ENCODE measurements at places on chromosomes 1 and 21.

GRCh38 chr1:85342207-85342606 lies 65.8 kb upstream of the BCL10 start:
- DNase-seq, result no peak

DNA sequence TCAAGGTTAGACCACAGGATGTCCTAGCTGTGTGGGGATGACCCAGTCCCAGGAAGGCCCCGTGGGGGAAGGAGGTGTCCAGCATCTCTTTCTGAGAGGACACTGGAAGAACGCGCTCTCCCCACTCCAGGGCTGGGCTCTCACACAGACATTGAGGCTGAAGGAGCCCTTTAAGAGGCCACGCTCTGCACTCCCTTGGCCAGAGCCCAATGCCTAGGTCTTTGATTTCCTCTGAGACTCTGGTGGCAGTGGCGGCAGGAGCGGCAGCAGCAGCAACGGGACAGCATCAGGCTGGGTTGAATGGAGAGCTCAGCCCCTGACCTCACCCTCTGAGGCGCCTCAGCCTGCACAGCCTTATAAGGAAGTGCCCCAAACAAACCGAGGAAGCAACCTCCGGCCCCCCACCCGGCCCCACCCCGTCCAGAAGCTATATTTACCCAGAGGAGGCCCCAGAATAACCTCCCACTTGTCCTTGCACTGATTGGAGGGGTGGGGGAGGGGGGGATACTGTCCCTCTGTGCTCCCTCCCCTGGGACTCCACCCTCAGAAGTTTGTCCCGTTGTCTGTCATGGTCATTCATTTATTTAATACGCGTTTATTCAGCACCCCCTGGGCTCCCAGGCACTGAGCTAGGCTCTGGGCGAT lies 12.3 kb downstream of the NES start:
- DNase-seq, result no peak

DNA sequence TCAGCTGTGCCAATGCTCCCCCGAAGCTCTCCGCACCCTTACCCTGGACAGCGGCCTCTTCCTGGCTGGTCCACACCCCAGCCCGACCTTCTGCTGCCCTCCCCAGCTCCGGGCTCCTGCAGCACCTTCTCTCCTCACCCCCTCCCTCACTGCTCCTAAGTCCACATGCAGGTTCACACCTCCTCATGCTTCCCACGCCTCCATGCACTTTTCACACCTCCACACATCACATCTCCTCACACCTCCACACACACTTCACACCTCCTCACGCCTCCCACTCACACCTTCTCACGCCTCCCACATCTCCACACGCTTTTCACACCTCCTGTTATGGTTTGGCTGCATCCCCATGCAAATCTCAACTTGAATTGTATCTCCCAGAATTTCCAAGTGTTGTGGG lies 18.9 kb downstream of the GPR137B start:
- DNase-seq, result no peak

- no peak for DNase-seq
Observed at GRCh38 chr1:29488794-29489311, 252.5 kb downstream of the PTPRU start.

GRCh38 chr1:201346337-201346939 lies 31.0 kb downstream of the TNNT2 start:
- DNase-seq, result no peak

DNA sequence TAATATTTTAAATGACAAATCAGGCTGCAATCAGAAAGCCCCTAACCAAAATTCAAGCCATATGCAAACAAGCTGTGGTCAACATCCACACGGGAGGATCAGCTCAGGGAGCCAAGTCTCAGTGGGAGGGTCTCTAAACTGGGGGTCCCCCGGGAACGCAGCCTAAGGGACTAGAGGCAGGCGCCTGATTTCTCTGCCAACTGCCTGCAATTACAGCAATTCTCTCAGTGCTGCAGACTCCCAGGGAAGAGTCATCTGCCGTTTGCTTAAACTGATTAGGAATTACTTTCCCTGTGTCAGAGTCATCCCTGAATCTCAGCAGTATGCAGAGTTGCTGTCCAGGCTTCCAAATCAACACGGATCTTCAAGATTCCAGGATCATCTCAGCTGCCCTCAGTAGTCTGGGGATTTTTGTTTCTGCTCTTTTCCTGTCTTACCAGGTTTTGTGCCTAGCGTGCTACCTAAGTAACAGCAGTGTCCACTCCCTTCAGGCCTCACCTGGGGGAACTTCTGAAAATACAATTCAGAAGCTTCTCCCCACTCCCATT lies 247.8 kb downstream of the RRAGC start:
- no peak for DNase-seq

DNA sequence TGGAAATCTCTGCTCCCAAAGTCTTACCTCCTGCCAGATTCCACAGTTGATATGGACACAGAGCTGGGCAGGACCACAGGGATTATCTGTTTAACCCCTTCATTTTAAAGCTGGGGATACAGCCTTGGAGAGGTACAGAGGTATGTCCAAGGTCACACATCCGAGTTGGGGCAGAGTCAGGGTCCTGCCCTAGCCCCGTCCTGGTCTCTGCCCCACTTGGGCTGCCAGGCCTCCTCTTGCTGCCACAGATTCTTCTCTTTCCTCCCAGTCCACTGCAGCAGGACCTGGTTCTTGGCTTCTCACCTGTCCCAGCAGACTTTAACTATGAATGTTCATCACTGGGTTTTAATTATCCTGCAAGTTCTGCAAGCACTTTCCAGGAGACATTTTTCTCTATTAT lies 258.3 kb downstream of the MATN1 start:
- no peak for DNase-seq

DNA sequence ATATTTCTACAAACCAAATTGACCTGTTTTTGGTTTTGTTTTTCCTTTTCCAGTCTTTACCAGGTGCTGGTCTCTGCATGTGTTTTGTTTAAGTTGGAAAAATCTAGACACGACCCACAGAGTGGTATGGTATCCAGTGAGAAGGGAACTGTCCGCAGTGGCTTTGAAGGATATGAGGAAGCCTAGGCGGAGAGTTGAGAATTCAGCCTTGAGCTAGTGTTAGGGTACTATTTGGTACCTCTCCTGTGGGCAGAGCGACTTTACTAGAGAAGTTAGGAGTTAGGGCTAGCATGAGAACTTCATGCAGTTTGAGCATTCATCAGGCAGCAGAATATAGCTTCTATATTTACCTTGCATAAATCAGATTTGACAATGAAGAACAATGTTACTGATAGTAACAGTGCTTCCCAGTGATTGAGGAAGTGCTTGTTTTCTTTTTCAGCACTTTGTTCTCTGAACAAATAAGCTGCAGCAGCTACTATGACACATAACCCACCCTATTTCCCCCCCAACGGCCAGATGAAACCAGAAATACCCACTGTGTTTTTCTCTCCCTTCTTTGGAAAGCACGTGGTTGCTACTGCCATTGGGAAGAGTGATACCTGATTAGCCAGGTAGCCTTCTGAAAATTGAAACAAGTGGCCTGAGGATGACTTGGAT lies 19.0 kb downstream of the MRPS6 start:
- no peak for DNase-seq

- no peak for DNase-seq
Observed at GRCh38 chr21:41837756-41838297, 41.3 kb downstream of the PRDM15 start.

DNA sequence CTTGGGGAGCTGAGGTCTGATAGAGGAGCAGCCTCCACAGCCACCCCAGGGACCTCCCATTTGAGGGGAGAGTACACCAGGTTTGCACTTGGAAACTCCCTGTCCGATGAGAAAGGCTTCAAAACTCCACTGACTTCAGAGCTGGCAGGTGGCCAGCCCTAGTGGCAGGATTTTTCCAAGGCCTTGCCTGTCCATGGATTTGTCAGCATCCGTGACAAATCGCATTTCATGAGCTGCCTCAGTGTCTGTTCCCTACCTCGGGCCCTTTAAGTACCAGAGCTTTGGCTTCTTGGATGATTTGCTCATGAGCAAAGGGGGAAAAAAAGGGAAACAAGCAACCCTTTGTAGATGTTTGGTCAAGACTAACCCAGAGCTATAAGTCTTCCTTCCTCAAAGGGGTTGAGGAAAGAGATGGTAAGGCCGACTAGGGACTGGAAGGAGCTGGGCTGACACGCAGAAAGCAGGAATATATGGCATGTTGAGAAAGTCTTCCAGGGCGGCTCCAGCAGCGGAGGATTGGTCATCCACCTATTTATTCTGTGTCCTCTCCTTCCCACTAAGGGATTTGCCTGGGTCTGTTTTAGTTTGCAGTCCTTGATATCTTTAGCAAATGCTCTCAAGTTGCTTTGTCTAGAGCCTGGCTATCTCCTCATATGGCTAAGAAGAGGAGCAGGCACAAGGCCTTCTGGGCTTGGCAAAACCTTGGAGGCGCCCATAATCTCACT lies 2.7 kb upstream of the HSPG2 start:
- DNase-seq, result no peak

DNA sequence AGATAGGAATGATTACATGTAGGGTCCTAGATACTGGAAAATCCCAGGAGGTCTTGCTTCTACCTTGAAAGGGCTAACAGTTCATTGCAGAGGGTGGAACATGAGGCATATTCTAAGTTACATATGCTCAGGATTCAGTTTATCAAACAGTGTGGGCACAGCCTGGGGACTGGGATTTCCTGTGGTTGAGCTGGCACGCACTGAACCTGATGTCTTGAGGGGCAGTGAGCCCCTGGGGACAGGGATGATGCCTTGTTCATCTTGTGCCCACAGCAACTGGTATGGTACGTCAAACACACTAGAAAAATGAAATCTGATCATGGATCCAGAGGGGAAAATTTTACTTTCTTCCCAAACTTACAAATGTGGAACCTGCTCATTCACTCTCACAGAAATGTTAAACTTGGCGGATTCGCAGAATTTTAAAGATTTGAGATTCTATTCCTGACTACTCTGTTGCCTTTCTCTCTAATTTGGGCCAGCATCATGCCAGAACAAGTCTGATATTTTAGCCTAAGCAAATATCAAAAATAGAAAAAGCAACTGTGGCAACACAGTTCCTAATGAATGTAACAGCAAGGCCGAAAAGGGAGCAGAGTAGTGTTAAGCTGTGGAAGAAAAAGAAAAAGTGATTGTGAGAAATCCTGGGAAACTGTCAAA lies 68.2 kb upstream of the COL24A1 start:
- no peak for DNase-seq

- DNase-seq, result no peak
Observed at GRCh38 chr1:170250531-170251276, 104.9 kb downstream of the NTMT2 start.

- DNase-seq, result no peak
Observed at GRCh38 chr1:201450721-201451291, 18.2 kb downstream of the PHLDA3 start.

DNA sequence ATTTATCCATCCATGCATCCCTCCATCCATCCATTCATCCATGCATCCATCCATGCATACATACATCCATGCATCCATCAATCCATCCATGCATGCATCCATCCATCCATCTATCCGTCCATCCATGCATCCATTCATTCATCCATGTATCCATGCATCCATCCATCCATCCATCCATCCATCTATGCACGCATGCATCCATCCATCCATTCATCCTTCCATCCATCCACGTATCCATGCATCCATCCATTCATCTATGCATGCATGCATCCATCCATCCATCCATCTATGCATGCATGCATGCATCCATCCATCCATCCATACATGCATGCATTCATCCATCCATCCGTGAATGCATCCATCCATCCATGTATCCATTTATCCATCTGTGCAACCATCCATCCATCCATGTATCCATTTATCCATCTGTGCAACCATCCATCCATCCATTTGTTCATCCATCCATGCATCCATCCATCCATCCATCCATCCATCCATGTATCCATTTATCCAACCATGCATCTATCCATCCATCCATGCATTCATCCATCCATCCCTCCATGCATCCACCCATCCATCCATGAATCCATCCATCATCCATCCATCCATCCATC lies 30.3 kb upstream of the TINAGL1 start:
- no peak for DNase-seq

- DNase-seq, result no peak
Observed at GRCh38 chr1:116569776-116570357, 959 bp downstream of the CD58 start.

DNA sequence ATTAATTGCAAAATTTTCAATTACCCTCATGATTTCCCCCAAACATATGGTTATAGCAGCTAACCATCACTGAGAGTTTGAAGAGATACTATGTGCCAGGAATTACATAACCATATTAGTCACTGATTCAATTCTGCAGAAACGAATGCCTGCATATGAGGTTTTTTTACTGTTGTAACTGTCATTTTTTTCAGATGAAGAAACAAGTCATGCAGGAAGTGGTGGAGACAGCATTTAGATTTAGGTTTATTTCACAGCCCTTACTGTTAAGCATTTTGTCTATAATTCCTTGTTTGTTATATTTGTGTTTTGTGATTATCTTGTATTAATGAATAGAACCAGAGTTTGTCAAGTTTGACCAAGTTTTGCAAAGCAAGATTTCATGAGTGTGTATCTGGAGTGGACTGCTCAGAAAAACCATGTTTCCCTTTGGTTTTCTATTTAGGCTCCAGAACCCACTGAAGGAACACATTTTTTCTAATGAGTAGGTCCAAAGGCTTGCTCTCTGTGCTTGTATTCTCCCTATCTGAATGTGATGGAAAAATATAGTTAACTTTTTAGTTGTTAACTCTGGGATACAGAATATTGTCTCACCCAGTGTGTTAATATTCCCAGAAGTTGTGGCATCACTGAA lies 308.5 kb upstream of the ADAMTS5 start:
- DNase-seq, result no peak

- no peak for DNase-seq
Observed at GRCh38 chr1:173414539-173415226, 62.5 kb upstream of the PRDX6 start.

GRCh38 chr1:54627196-54627595 lies 3.9 kb upstream of the FAM151A start:
- no peak for DNase-seq

- DNase-seq, result peak; percentile 50
Observed at GRCh38 chr1:226608699-226609505, 60.3 kb downstream of the STUM start.

DNA sequence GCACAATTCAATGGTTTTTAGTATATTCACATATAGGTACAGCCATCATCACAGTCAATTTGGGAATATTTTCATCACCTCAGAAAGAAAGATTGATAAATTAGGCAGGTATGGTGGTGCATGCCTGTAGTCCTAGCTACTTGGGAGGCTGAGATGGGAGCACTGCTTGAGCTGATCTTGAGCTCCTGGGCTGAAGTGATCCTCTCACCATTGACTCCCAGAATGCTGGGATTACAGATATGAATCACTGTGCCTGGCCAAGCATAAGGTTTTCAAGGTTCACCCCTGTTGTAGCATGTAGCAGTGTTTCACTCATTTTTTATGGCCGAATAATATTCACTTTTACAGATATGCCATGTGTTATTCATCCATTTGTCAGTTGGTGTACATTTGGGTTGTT lies 44.7 kb upstream of the MTF2 start:
- DNase-seq, result no peak

- DNase-seq, result no peak
Observed at GRCh38 chr1:170967042-170967910, 31.9 kb downstream of the MROH9 start.

DNA sequence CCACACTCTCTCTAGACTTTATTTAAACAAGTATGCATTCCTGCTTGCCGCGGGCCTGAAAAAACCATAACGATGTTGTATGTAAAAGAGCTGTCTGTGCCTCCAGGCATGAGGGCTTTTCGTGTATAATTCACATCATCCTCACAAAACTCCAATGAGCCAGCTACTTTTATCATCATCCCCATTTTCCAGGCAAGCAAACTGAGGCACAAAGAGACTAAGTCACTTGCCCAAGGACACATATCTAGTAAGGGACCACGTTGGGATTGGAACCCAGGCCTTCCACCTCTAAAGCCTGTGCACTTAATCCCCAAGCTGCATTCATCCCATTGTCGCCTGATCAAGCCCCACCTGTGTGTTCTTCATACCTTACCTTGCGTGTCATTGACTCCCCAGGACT lies 226.9 kb downstream of the KAZN start:
- no peak for DNase-seq

- no peak for DNase-seq
Observed at GRCh38 chr1:246792603-246793002, 68.4 kb downstream of the SCCPDH start.

All from stimulated activated CD4-positive, alpha-beta T cell treated with anti-CD3 and anti-CD28 coated beads, Interleukin-1b, Interleukin-23, amount 100 ng/mL, for 24 hours (primary cell).